NAMALWA (cell line): ENCODE measurements at places on chromosomes 11 and 22.

- DNase-seq = no peak
Observed at GRCh38 chr22:20890975-20891374, 26.2 kb upstream of the CRKL start.

DNA sequence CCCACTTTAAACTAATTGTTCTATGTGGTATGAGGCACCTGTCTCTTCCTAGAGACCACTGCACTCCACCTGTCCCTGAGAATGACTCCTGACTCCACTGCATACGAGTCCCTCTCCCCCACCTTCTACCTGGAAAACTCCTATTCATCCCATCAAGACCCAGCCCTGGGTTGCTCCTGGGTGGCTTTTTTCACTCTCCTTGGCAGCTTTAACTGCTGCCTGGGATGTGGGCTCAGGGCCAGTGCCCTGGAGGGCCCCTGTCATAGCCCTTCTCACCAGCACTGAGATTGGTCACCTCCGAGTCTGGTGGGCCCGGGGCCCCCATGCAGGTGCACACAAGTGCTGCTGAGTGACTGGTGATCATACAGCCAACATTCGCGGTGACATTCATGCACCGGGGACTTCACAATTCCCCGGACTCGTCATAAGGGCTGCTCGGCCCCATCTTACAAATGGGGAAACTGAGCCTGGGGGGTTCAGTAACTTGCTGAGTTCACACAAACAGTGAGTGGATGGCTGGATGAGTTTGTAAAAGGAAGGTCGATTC, 25.9 kb upstream of the TOLLIP start:
- DNase-seq = no peak

- DNase-seq = no peak
Observed at GRCh38 chr22:48098921-48099245, 1336.4 kb downstream of the TBC1D22A start.

GRCh38 chr11:35079611-35080010, 59.4 kb upstream of the CD44 start:
- DNase-seq = no peak

DNA sequence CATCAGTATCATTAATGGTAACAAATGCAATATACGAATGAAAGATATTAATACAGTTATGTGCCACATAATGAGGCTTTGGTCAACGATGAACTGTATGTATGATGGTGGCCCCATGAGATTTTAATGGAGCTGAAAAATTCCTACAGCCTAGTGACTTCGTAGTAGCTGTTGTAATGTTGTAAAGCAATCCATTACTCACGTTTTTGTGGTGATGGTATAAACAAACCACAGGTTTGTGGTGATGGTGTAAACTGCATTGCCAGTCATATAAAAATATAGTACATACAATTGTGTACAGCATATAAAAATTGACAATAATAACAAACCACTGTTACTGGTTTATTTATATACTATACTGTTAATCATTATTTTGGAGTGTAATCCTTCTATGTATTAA, 27.4 kb upstream of the GRIA4 start:
- no peak for DNase-seq

DNA sequence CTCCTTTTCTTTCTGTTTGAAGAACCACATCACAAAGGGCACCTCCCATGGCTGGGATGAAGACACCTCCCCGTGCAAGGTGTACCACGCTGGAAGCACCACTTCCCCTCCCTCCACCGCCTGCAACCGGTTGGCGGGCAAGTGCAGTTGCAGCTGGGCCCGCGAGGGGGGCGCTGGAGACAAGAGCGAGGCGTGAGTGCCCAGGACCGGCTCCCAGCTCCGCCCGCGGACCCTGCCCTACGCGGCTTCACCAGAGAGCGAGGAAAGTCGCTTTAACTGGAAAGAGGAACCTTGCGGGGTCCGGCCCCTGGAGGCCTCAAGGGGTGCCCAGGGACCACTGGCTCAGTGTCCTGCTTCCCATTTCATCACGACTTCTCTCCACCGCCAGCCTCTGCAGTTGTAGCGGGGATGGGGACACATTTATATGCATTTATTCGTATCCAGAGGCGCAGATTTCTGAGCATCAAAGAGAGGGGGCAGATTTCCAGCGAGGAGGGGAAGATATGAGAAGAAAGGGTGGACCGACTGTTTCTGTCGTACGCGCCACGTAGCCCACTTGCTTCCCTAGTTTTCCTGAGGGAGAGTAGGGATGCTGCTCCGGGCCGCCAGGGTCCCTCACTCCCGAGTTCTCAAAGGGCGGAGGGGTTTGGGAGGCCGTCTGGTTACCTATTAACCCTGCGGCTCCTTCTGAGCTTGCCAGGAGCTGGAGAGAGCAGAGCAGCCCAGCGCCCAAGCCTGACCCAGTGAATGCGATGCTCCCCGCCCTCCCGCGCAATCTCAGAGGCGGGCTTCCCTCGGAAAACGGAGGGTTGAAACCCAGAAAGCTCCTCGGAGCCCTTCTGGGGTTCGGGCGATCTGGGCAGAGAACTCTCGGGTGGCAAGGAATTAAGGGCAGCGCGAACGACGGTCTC, 3.5 kb downstream of the ESAM start:
- DNase-seq = peak; percentile 84

DNA sequence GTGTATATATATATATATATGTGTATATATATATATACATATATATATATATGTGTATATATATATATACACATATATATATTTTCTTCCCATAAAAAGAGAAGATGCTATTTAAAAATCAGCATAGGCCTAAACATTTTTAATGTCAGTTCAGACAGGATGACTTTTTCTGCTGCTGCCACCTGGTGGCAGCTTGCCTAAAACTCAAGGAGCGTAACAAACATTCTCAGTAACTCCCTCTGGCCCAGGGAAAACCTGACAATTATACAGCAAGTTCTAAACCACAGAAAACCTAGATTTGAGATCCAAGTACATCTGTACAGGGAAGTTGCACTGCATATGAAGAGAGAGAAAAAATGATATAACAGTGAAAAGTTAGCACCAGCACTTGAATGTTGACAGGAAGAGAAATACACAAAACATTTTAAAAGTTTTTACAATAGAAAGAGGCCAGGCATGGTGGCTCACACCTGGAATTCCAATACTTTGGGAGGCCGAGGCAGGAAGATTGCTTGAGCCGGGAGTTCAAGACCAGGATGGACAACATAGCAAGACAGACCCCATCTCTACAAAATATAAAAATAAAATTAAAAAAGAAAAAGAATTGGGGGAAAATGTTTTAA, 16.6 kb downstream of the OR8A1 start:
- DNase-seq = peak; percentile 72

- no peak for DNase-seq
Observed at GRCh38 chr22:49550766-49551362, 276.8 kb downstream of the BRD1 start.

DNA sequence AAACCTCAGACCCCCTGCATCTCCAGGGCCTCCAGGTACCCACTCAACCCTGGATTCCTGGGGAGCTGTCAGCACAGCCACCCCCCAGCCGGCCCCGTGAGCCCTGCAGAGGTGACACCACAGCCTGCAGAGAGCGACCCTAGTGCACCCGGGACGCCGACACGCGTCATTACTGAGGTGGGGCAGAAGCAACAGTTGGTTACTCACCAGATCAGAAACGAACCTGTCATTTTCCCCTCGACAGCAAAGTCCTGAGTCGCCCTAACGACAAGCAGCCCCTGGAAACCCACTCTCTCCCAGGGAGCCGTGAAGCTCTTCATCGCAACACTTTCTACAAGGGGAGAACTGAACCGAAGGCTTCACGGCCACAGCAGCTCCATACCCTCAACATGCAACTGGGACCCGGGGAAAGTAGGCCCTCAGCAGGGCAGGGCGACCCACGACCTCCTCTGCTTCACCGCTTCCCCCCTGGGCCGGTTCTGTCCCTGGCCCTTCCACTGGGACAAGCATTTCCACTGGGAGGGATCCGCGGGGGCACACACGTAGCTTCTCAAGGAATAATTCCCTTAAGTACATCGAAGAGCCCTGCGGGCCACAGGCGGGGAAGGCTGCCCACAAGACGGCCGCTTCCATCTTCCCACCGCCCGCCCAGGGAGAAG, 1.6 kb downstream of the BRD1 start:
- DNase-seq = peak; percentile 64

DNA sequence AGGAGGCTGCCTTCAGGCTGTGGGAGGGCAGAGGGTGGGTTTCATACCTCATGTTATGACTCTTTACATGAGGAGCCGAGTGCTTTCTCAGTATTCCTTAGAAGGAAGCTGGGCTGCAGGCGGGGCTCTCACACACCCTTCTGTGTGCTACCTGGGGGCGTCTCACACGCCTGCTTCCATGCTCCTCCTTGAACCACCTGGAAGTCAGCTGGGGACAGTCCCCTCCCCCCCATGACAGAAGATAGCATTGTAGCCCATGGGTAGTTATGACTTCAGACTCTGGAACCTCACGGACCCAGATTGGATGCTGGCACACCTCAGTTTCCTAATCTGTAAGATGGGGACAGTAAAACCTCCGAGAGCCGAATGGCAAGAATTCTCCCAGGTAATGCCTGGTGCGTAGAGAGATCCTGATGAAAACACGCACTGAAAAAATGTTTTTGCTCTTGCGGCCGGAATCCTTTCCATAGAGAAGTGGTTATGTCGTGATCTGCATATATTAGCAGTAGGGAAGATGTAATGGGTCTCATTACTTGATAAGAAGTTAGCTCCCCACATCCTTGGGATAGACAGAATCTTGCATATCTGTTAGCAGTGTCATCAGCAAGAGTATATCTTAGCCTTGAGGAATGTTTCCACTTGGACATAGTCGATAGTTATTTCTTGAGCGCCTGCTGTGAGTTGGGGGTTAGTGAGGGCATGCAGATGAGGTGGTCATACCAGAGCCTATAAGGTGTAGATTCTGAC, 4.9 kb downstream of the DAGLA start:
- DNase-seq = no peak

- no peak for DNase-seq
Observed at GRCh38 chr11:1767399-1768140, 3.8 kb upstream of the CTSD start.
